Left kidney (tissue), 8 donors: ENCODE measurements at places on chromosomes 3 and 15.
A peak's percentile ranks its signal among the peaks of the same experiment; 100 is the strongest.

- no peak for DNase-seq
These were observed 942.1 kb downstream of the AGBL1 start for GRCh38 chr15:87021751-87022150.

GRCh38 chr15:49989498-49989897 is 129.5 kb downstream of the ATP8B4 start:
- DNase-seq: no peak

- no peak for DNase-seq
These were observed 99.5 kb upstream of the OSBPL11 start for GRCh38 chr3:125694761-125695294.

DNA sequence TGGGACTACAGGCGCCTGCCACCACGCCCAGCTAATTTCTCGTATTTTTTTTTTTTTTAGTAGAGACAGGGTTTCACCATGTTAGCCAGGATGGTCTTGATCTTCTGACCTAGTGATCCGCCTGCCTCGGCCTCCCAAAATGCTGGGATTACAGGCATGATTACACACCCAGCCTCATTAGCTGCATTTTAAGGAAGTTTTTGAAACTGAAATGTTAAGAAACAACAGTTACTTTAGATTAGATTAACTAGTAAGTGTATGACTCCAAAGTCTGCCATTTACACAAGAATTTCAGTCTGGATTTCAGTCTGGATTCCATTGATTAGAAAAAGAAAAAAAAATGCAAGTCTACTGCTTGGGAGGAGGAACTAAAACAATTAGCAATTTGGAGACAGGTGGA is 24.5 kb upstream of the VPS39 start:
- DNase-seq: no peak

DNA sequence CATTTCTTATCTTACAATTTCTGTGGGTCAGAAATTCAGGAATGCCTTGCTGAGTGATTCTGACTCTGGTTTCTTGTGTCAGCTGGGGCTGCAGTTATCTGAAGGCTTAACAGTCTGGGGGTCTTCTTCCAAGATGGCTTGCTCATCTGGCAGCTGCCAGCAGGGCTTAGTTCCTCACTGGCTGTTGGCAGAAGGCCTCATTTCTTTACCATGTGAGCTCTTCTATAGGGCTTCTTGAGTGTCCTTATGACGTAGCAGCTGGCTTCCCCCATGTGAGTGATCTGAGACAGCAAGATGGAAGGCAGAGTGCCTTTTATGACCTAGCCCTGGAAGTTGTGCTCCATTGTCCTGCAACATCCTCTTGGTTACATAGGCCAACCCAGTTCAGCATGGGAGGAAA is 82.0 kb upstream of the PDZRN3 start:
- no peak for DNase-seq

DNA sequence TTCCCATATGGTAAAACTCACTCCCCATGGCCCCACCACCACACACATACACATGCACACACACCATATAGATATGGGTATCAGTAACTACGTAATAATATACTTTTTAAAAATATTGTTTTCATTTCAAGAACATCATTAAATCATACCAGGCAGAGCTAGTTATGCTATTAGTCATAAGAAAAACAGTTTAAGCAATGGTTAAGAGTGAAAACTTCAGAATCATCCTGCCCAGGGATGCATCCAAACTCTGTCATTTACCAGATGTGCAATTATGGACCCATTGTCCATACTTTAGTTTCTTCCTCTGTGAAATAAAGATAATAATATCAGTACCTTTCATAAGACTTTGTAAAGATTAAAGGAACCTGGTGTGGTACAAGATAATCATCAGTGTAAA is 608.3 kb downstream of the RBMS3 start:
- no peak for DNase-seq

- no peak for DNase-seq
These were observed 11.8 kb downstream of the ALDH1A3 start for GRCh38 chr15:100891307-100892012.

DNA sequence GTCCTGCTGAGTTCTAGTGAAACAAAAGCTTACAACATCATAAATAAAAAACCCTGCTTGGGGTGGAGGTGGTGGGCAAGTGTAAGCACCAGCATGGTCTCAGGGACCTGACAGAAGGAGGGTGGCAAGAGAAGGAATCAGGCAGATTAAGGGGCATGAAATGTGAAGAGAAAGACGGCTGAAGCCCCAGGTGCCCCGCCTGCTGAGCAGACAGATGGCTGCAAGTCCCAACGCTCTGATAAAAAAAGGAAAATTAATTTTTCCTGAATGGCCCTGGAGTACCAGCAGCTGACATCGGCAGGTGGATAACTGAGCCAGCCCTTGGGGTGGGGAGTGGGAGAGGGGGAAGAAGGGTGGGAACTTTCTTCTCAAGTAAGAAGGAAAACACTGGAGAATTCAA is 137.9 kb downstream of the XXYLT1 start:
- no peak for DNase-seq

- DNase-seq: no peak
These were observed 1.3 kb downstream of the ADAMTS7 start for GRCh38 chr15:78810003-78810361.

DNA sequence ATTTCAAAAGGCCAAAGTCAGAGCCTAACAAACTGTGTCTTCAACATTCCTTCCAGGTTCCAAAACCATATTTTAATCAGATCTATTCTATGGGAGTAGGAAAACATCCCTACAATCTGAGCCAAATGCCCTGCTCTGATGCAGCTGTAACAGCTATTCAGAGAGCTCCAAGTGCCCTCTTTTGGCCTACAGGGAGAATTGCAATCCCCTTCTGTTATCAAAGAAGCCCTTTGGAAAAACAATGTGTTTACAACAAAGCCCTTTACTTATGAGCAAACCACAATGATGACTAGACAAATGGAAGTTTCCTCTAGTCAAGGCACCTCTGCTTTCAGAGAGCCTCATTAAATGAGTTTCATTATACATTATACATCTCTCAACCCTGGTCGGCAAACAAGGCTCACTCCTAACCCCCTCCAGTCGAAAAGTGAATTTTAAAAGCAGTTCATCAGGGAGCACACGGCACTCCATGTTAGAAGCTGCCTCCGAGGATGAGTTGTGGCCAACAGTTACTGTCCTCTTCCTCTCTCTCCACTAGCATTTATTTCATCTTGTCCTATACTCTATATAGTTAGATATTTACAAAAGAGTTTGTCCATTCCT is 42.6 kb upstream of the TMCO5A start:
- DNase-seq: peak; percentile 32

DNA sequence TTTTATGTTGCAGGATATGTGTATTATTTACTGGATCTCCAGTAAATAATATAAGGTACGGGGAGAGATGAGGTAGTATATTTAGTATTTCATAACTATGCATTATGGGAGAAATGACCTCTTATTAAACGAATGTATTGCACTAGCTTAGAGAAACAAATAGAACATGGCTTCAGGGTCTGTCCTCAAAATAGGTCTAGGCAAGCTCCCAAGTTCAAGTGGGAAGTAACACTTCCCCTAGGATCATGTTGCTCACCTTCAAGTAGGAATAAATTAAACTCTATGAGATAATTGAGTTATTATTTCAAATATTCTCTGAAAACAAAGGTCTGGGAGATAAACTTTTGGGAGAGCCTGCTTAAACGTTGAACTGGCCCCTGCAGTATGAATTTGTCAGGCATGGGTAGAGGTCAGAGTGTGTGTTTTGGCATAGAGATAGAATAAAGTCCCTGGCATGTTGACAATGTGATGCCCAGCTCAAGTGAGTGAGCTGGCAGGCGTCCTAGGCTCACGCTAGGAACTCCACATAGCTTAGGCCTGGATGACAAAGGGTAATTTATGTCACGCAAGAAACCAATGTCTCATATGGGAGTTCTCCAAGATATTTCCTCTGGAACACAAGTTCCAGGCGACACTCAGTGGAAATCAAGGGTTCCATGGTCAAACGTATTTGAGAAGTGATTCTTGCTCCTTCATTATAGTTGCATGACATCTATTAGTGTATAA is 236.8 kb downstream of the CACNA2D3 start:
- DNase-seq: no peak

DNA sequence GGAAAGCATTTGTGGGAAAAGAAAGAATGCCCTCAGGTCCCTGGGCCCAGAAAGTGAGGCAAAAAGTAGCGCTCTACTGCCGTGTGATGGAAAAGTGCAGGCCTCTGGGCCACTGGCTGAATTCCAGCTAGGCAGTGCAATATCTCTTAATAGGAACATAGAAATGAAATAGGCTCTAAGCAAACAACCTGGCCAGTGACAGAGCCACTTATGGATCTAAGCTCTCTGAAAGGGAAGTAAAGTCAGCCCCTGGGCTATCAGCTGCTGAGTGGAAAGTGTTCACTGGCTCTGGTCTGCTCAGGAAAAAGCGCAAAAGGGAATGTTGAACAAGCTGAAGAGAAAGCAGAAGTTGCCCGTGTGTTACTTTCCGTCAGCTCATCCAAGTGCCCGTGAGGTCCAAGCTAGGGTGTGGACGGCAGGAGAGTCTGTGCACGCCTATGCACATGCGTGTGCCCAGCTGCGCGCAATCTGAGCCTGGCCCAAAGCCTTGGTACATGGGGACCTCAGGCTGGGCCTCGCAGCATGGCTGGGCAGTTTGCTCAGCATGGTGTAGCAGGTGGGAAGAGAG is 74.0 kb upstream of the RAD18 start:
- no peak for DNase-seq

GRCh38 chr3:55407426-55407820 is 79.7 kb downstream of the WNT5A start:
- no peak for DNase-seq

DNA sequence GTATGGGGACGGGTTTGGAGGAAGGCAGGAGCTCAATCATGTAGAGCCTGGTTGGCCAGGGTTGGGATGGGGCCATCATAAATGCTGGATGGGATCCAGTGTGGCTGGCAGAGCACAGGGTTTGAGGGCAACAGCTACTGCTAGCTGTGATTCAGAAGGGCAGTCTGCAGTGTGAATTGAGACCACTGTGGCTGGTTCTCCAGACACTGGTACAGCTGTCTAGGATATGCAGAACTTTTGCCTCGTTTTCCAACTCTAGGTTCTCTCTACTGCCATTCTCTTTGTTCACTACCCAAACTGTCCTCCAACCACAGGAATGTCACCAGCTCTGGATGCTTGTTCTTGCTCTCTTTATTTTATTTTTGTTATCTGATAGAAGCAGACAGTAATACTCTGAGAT is 543.6 kb downstream of the AGBL1 start:
- no peak for DNase-seq

GRCh38 chr3:62132027-62132602 is 241.2 kb downstream of the FEZF2 start:
- DNase-seq: peak; percentile 49

- DNase-seq: no peak
These were observed 102.1 kb downstream of the ASB7 start for GRCh38 chr15:100704281-100705055.

DNA sequence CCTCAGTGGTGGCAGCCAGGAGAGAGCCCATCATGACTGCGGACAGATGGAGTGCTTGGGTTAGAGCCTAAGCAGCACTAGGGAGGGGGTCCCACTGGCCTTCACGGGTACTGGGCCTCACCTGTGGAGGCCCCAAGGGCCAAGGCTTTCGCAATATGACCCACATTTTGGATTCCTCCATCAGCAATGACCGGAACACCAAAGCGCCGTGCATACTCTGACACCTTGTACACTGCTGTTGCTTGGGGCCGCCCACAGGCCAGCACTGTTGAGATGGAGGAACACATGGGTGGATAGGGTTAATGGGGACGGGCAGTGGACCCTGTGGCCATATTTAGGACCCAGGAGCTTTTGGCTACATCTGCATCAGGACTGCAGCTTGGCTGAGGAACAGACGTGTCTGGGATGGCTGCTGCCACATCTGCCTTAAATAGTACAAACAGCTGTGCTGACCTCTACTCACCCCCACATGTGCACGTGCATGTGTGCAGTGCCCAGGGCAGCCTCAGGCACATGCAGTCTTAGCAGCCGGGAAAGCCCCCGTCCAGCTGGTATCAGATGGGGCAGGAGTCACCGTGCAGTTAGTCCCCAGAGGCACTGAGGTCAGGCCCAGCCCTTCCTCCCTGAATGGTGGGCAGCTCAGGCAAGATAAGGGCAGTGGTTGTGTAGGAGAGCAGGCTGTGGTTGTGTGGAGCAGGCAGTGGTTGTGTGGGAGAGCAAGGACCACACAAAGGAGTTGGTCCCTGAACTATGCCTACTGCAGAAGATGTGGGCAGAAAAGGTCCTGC is 3.3 kb downstream of the NDUFAF3 start:
- no peak for DNase-seq

DNA sequence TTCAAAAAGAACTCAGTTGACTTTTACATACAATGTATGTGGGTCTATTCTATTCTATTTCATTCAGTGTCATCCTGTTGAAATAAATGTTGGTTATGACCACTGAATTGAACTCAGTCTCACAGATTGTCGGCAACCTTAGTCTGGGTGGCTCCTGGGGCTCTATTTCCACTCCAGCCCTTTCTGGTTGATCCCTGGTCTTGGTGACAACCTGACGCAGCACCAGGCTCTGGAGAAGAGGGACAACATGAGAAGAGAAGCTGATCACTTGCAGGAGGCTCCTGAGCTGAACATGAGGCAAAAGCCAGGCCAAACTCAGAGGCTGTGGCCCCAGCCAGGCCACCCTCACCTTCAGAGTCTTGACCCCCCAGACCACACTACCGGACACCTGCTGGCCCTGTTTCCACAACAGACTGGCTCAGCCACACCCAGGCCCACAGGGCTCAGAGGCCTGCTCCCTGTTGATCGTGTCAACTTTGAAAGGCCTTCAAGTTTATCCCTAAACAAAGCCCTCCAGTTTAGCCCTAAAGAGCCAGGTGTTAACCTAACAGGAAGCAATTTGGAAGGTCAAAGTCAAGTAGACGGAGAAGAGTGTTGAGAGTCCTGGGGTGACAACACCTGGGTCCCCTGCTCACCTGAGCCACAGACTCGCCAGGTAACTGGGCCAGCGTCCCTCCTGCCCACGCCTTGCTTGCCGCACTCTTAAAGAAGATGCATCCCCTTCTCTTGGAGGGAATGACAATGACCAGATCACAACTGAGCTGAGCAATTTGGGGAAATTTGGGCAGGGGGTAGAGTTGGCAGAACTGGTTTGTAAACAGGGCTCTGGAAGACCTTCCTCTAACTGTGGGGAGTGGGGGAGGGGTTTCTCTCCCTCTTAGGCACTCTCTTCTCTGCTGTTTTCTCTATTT is 15.4 kb upstream of the MUC20 start:
- no peak for DNase-seq

- no peak for DNase-seq
These were observed 50.8 kb upstream of the CRTC3 start for GRCh38 chr15:90478846-90479481.

DNA sequence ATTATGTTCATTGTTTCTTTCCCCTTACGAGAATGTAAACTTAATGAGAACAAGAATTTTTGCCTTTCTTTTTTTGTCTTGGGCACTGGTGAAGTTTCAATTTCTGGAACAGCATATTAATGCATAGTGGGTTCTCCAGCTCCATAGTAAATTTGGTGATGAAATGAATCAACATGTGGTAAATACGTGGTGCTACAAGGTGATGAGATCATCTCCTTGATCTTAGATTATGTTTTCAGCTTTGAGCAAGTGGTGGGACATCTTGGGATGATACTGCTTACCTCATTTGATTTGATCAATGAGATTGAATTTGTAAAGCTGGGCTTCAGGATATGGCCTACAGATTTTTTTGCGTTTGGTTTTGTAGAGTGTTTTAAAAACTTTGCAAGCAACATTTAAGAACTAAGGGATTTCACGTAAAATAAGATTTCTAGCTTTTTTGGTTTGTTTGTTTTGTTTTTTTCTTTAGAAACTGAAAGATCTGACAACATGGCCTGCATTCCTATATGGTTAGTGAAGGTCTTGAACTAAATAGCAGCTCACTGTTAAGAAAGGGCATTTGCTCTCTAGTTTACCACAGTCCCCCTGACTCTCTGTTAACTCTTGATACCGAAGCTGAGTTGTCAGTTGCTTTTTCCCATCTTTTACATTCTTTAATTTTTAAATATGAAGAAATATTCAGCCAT is 45.6 kb downstream of the FNDC3B start:
- DNase-seq: no peak
